ENCODE measurements at places on chromosomes 2 and 18.

DNA sequence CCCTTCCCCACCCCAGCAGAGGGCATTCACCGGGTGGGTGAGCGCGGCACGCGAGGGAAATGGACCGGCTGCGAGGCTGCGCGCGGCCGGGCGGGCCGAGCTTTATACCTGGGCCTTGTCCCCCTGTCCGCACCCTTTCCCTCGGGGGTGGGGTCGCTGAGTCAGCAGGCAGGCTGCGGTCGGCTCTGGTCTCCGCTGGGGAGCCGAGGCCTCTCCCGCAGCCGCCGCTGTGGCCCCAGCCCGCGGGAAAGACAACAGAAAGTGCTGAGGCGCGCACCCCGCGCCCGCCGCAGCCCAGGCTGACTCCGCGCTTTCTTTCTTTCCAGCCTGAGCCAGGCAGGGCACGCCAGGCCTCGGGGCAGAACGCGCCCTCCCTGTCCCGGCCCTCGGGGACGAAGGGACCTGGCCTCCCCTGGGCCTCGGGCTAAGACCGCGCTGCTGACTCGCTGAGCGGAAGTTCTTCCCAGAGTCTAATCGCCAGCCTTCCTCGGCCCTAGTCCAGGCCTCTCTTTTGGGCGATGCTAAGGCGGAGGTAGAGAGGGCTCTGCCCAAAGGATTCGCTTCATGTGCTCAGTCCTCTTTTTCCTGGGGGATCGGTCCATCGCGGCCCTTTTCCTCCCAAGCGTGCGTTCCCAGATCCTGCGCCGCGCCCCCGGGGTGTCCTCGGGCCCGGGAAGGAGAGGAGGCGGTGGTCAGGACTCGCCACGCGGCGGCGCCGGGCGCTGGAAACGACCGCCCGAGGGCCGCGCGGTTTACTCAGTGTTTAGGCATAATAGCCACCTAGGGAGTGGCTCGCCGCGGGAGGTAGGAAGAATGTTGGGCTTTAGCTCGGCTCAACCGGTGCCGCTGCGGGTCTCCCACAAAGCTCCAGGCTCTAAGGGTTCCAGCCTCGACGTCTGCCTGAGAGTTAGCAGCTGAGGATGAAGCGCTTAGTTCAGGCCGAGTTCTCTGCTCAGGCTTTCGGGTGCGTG, at the start of gene CRYBA2:
Gene CRYBA2 (minus strand): TSS at position 78 of the 971 bp plus-strand sequence. CDS start 246 bp downstream, outside the sequence.
- DNase-seq: no peak

GRCh38 chr2:84858123-84858522, 22.8 kb downstream of the TRABD2A start:
- DNase-seq: no peak

DNA sequence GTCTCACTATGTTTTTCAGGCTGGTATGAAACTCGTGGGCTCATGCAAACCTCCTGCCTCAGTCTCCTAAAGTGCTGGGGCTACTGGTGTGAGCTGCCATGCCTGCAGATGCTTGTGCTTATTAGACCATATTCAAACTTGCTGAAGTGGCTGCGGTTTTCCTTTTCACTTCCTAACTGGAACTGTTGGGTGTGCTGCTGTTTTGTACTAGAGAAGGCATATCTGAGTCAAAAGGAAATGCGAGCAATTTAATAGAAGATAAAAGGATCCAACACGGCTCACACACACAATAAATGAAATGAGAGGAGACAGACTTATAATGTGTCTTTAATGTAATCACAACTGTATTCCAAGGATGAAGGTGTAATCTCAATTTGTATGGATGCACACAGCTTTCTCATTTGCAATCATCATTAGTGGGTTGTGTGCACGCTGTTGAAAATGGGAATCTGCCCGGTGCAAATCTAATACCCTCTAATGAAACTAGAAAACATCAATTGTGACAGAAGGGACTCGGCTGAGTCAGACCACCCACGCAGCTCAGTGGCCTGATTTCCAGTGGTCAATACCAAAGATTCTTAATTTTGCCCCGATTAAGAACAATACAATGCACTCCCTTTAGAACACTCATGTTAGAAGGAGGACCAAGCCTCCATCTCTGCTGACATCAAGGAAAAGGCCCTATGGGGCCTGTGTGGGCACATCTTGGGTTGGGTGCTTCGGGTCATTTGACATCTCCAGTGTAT, 532.7 kb downstream of the TDRD15 start:
- DNase-seq: no peak

DNA sequence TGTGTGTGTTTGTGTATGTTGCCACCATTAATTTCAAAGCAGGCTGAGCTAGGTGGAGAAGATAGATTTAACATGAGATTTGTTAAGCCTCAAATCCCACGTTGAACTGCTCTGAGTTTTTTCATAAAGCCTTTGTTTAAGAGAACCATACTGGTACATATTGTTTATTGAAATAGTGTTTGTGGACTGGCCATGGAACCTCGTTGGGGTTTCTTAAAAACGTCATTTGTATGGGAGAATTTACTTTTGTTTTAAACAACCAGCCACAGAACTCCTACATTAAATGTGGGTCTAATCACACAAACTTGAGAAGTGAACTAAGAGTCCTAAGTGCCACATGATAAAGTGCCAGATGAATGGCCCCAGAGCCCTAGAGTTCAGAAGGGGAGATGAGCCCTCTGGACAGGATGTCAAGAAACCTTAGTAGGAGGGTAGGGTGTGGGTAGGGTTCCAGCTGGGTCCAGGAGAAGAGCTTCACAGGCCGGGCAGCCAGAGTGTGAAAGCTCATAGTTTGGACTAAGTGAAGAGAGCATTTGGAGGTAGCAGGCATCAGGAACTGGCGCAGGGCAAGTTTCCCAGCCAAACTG, 120.6 kb upstream of the EML6 start:
- no peak for DNase-seq

GRCh38 chr18:3451989-3452749, 2.2 kb downstream of the TGIF1 start:
- DNase-seq: no peak

GRCh38 chr2:20343128-20343527, 7.5 kb downstream of the PUM2 start:
- DNase-seq: no peak

DNA sequence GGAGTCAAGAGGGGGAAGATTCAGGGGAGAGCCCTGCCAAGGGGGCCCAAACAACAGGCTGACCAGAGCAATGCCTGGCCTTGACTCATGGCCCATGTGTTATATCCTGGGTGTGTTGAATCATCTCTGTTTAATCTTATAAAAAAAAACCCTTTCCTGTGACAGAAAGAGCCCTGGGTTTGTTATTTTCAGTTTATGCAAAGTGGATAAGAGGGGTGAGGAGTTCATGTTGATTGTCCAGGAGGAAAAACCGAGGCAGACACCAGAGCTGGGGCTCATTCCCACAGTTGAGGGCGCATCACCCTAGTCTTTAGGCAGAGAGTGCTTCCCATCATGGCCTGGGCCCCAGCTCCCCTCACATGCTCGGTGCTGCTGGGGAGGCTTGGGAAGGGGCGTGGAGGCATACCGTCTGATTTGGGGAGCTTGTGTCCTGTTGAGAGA, 30.9 kb upstream of the IL37 start:
- no peak for DNase-seq

DNA sequence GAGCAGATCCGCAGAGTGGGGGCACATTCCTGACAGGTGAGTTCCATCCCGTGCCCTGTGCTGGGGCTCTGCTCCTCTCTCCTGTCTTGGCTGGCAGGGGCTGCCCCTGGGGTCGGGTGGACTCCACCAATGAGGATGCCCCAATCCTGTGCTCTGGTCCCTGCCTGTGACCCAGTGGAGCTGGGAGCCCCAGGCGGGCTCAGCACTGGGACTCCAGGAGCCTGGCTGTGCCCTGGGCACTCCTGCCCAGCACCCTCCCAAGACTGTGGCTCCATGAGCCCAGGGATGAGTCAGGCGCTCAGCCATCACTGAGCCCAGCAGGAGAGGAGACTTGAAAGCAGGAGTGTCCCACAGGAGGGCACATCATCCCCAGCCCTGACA, 53.9 kb downstream of the MBP start:
- no peak for DNase-seq

- DNase-seq: no peak
Observed at GRCh38 chr2:36165132-36165531, 190.4 kb upstream of the CRIM1 start.

DNA sequence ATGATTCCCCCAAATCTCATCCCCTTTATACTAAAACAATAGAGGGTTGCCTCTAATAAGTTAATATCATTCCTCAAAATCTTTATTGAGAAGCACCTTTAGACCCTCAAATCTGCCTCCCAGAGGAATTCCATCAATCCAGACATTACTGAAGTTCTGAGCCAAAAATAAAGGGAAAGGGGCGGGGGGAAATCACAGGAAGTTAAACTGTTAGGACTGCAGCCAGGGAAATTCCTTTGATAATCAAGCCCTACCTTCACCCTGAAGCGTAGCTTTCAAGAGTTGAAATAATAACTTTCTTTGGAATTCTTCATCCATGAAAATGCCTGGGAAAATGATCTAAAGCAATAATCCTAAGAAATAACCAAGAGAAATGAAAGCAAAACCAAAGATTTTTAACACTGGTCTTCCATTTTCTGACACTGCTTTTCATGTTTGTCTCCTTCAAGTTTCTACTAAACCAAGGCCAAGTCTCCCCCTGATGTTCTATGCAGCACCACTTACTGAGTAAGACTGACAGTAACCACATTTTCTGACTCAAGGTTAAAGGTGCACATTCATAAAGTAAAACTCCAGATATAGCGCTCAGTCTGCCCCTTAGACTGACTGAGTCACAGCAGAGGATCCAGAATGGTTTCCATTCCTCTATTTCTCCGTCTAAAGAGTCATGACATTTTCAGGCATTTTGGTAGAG, 78.2 kb downstream of the TCF4 start:
- no peak for DNase-seq
